ENCODE measurements at places on chromosomes 4 and X. TPM values are rescaled to one million over a fixed set of nuclear protein-coding genes. Genes with fewer than 3 reads are reported as not detected.
A peak's percentile ranks its signal among the peaks of the same experiment; 100 is the strongest.

Gene YY2
- total RNA-seq = 1.5 TPM

Gene RHOXF2B
- total RNA-seq = not detected

GRCh38 chr4:72390409-72390808 is 178.6 kb downstream of the ADAMTS3 start:
- DNase-seq = no peak

- DNase-seq = no peak
These were observed 41.6 kb upstream of the XIAP start for GRCh38 chrX:123818243-123818642.

DNA sequence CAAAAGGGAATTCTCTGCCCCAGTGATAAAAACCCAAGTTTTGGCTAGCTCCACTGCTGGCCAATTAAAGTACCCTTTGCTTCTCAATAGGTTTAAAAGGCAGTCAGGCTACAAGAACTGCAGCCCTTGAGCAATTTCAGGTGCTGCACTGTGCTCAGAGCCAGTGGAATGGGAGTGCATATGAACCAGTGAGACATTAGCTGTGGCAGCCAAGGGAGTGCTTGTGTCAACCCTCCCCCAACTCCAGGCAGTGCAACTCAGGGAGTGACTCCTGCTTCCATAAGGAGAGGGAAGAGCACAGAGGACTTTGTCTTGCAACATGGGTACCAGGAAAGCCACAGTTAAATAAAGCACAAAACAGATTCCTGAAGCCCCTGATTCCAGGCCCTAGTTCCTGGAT is 61.6 kb upstream of the VAMP7 start:
- no peak for DNase-seq

GRCh38 chr4:3073158-3074077 is 920 bp downstream of the HTT-AS start:
- DNase-seq = peak; percentile 0

DNA sequence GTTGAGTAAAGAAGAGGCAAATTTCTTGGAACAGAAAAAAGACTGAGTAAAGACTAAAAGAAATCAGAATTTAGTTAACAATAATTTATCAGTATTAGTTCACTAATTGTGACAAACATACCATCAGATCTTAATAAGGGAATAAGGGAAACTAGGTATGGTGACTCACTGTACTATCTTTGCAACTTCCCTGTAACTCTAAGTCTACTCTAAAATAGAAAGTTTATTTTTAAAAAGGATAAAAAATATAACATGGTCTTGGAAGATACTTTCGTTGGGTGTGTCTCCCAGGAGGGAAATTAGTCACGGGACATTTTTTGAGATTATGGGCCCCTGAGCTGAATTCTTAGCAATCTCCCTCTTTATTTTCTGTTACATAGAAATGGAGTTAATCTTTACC is 97.3 kb downstream of the EMCN start:
- DNase-seq = no peak

DNA sequence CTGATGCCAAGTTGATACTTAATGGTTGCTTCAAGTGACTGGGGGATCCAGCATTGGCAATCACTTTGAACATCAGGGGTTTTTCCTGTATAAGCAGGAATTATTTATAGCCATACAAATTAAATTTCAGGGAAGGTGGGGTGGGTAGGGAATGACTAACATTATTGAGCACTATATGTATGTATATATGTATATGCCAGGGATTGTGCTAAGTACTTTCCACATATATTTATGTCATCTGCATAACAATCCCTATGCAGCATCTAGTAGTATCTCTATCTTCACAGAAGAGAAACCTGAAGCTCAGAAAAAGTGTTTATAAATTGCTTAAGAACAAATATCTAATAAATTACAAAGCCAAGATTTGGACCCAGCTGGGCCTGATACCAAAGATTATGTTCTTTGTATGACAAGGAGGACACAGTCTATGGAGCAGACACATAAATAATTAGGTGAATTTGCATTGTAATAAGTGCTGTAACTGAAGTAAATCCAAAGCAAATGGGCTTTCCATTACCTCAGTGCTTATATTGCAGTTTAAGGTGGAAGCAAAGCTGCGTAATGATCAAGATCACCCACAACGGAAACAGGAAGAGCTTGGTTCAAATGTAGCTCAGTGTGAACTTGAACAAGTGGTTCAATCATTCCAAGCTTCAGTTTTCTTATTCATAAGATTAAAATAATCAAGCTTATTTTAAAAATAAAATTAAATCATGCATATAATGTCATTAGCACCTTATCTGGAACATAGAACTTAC is 18.9 kb upstream of the RASGEF1B start:
- DNase-seq = peak; percentile 34

- no peak for DNase-seq
These were observed 33.2 kb upstream of the HTRA3 start for GRCh38 chr4:8236106-8236919.
